ENCODE measurements at places on chromosomes 5 and 9.

DNA sequence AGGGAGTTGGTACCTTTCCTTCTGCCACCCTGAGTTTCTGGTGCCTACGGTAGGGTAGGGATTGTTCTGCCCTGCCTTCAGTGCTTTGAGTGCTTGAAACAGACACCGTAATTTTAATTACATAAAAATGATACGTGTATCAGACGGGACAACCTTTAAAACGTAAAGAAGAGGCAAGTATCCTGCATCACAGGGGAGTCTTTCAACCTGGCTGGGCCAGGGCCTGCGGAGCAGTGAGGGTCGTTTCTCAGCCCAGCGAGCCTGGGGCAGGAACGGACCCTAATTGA, 483 bp upstream of the DAB2IP start:
- DNase-seq = no peak

DNA sequence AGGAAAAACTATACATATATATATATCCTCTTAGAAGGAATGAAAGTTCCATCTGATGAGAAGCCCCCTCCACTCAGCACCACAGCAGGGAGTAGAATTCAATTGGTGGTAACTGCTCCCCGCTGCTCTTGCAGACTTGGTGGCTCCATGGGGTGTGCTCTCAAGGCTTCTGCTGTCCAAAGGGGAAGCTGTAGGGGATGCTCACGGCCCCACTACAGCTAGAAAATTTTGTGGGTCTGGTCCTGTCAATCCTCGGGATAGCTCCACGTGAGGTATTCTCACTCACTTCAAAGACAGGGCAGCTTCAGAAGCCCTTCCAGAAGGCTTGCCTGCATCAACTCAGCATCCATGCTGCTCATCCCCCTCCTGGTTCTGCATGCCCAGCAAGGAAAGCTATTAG, 247.2 kb downstream of the CETN3 start:
- no peak for DNase-seq

DNA sequence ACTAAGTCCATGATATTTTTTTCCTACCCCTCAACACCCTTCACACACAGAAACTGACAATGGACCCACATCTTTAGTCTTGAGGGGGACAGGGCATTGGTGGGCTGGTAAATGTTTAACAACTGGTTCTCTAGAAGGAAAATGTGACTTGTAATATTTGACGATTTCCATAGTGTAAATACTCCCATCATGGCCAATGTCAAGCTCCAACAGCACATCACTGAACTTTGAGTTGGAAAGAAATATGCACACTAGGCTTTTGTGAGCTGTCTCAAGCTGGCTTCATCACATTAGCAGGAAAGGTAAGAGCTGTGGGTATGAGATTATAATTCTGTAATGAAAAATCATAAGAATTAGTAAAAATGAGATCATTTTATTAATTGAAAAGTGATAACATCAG, 189.9 kb upstream of the PRLR start:
- no peak for DNase-seq

DNA sequence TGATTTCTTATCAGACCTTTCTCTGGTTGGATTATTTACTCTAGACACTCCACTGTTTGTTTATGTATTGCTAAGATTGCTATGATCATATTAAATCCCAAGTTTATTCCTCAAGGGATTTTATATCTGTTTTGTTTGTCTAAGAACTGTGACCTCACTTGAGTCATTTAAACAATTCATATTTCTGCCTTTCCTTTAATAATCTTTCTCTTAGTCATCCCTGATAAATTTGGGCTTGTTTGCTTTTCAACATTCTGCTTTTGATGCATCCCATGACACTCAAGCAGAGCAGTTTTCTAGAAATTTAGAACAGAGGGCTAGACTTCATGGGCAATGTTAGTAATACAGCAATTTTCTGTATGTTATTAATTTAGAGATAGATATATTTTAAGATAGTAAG, 231.6 kb upstream of the TNC start:
- DNase-seq = no peak

- DNase-seq = no peak
These were observed 114.4 kb downstream of the ENC1 start for GRCh38 chr5:74526111-74526510.

GRCh38 chr5:39100851-39101396, 26.7 kb upstream of the RICTOR start:
- DNase-seq = no peak

- DNase-seq = no peak
These were observed 260.3 kb upstream of the SEMA6A start for GRCh38 chr5:116834796-116835515.

DNA sequence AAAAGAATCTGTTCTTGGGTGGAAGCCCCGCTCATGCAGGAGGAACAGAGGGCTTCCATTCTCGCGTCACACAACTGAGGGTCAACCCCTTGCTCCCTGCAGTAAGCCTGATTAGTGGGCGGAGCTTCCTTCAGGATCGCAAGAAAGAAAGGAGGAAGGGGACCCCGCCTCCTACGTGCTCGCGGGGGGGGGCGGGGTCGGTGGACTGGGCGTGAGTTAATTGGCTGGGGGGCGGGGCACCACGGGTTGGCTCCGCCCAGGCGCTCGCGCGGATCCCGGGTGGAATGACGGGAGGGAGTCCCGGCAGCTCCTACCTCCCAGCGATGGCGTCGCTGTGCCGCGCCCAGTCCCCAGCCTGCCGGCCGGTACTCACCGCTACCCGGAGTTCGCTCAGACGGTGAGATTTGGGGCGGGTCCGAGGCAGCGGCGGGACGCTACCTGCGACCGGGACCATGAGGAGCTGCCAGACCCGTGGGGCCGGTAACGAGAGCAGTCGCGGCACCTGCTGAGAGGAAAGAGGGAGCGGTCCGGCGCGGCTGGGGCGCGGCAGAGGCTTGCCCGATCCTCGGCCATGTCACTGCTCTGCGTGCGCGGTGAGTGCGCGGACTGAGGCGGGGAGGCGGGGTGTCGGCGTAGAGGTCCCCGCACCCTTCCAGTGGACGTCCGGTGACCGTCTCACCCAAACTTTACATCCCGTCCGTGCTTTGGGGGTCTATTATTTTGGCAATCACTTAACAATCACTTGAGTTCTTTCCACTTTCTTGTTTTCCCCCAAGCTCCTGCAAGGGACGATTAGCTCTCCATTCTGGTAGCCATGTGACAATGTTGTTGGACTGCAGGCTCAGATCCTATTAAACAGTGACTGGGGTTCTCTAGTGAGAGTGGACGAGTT, at the start of gene UNC13B:
UNC13B (plus strand) TSS at position 297 of the 892 bp plus-strand sequence; CDS start at position 572, 275 bp downstream.
- peak; percentile 95 for DNase-seq

GRCh38 chr5:59795141-59795540, 98.4 kb downstream of the PDE4D start:
- DNase-seq = no peak

- no peak for DNase-seq
These were observed 118.9 kb downstream of the PDZD2 start for GRCh38 chr5:31757806-31758205.

- peak; percentile 62 for DNase-seq
These were observed 22.0 kb downstream of the ENHO start for GRCh38 chr9:34500623-34501267.

DNA sequence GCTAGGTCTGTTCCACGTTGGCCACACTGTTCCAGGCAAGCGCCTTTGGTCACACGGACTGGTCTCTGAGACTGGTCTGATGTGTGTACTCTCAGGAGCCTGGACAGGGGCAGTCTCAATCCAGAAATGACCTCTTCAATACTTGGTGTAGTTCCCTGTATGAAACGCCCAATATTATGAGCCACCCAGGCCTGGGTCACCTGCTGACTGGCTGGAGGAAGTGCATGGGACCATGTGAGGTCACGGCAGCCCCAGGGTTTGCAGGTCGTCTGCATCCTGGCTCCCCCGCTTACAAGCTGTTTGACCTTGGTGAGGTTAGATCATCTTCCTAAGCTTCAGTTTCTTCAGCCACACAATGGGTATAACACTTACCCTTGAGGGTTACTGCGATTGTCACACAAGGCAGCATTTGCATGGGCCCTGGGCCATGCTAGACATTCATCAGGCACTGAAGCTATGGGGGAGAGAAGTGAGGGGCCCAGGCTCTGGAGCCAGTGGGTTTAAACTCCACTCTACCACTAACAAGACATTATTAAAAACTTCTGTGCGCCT, 5.2 kb upstream of the GRHPR start:
- DNase-seq = no peak

- DNase-seq = no peak
These were observed 195.9 kb downstream of the TMEM38B start for GRCh38 chr9:105890046-105890822.

DNA sequence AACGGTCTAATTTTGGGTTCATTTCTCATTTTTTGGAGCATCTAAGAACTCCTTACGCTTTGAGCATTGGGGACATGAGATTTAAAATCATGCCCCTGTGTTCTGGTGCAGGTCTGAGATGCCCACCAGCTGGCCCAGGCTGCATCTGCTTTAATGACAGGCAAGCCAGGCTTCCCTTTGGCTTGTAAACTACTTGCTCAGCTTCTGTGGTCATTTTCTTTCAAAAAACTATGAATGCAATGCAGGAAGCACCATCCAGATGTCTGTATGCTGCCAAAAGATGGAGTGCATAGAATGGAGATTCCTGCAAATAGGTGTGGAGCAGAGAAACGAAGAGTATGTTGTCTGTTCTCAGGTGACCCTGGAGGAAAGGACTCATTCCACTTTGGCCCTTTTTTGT, 399.9 kb upstream of the ADAMTSL1 start:
- DNase-seq = no peak

DNA sequence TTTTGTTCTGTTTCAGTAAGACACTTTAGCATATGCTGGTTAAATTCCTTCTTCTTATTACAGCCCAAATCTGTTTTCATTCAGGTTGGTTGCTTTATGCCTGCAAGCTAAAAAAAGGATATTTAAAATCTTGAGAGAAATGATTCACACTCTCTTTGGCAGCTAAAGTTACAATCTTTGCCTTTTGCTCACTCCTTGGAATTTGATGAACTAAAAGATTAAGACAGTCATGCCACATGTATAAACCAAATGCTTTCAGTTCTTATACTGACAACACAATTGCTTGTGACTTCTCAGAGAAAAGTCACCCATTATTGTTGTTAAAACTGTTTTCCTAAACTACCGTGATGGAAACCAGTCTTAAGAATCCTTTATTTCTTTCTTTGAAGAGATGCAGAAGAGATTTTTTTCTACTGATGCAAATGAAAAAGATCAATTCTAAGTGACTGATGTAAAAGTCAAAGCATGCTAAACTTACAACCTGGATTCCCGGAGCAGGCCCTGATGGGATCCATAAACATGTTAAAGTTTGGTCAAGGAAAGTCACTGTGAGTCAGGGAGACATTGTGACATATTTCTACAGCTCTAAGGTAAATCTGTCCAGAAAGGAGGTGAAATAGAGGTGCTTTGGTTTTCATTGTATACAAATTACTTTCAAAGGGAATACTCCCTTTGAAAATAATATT, 144.2 kb upstream of the CDH10 start:
- no peak for DNase-seq

DNA sequence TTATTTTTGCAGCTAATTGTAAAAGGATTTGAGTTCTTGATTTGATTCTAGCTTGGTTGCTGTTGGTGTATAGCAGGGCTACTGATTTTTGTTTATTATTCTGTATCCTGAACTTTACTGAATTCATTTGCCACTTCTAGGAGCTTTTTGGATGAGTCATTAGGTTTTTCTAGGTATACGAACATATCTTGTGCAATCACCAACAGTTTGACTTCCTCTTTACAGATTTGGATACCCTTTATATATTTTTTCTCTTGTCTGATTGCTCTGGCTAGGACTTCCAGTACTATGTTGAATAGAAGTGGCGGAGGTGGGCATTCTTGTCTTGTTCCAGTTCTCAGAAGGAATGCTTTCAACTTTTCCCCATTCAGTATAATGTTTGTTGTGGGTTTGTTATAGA, 210.8 kb downstream of the FGF10 start:
- DNase-seq = no peak

- no peak for DNase-seq
These were observed 66.8 kb downstream of the PALM2AKAP2 start for GRCh38 chr9:109846776-109847175.

GRCh38 chr9:23740531-23740930, 85.5 kb downstream of the ELAVL2 start:
- no peak for DNase-seq

DNA sequence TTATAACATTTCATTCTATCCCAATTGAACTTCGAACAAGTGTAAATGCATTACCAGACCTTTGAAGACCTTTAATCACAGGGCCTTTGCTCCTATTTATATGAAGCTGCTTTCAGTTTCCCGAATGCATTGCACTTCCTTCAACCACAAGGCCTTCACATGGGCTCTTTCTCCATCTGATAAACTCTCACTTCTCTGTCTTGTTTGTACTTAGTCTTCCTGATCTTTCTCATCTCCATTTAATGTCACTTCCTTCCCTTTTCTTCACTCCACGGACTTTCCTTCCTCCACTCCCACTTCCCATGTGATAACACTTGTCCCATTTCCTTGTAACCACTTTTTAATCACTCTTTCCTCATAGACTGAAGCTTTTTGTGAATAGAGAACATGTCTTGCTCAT, 74.3 kb upstream of the TNC start:
- DNase-seq = no peak

DNA sequence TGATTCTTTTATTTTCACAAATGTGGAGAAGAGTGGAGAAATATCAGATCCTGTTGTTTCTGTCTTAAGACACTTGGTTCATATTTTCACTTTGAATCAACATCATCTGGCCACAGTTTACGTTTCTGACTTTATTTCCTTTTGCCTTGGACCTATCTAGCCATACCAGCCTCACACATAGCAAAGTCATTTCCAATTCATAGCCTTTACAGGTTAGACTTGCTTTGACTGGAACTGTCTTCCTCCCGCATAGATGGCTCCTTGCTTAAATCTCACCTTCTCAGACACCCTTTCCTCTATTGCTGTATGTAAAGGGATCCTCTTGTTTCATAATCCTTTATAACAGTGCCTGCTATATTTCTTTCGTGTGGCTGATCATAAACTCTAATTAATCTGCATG, 297.8 kb downstream of the SH3GL2 start:
- DNase-seq = no peak

GRCh38 chr5:136094913-136095641, 37.6 kb upstream of the SMAD5 start:
- DNase-seq = no peak

DNA sequence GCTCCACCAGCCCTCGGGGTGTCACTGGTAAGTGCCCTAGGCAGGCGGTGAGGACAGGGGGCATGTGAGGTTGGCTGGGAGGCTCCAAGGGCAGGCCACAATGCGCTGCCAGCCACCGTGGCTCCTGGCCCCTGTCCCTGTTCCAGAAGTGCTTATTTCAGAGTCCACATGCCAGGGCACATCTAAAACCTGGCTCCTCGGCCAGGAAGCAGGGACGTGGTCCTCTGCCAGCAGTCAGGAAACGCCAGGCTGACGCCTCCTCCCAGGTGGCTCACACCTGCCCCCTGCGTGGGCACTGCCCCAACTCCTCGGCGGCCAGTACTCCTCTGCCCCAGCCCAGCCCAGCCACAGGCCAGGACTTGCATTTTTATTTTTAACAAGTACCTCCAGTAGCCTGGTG, 68.5 kb downstream of the SECISBP2 start:
- DNase-seq = no peak

DNA sequence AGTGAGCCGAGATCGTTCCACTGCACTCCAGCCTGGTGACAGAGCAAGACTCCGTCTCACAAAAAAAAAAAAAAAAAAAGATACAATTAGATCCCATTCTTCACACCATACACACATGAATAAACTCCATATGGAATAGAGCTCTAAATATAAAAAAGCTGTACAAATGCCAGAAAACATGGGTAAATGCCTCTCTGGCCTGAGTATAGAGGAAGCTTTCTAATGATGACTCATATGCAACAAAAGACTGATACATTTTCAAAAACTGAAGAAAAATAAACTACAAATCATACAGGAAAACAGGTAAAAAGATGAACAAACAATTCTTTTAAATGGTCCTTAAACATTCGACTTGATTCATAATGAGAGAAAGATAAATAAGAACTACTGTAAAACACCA, 8.6 kb downstream of the ZFP62 start:
- DNase-seq = no peak

- DNase-seq = no peak
These were observed 29.3 kb downstream of the SGCD start for GRCh38 chr5:156356238-156356637.
